ENCODE measurements at places on chromosomes 5 and 9.

GRCh38 chr5:172556262-172556661, 84.8 kb upstream of the NEURL1B start:
- DNase-seq = no peak

DNA sequence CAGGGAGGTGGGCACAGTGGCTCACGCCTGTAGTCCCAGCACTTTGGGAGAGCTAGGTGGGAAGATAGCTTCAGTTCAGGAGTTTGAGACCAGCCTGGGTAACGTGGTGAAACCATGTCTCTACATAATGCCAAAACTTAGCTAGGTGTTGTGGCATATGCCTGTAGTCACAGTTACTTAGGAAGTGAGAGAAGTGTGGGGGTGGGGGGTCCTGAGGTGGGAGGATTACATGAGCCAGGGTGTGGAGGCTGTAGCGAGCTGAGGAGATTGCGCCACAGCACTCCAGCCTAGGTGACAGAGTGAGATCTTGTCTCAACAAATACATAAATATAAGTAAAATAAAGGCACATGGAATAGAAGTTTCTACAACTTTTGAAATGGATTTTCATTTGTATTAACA, 23.1 kb downstream of the VCAN start:
- DNase-seq = no peak

DNA sequence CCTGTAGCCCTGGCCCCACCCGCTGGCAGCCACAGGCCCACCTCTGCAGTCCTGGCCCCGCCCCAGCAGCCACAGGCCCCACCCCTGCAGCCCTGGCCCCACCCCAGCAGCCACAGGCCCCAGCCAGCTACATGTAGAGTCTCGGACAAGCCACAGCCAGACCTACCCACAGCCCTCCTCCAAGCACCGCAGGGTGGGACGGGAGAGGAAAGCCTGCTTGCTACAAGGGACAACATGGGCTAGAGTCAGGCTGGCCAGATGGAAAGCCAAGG, 49.5 kb upstream of the SARDH start:
- DNase-seq = no peak

DNA sequence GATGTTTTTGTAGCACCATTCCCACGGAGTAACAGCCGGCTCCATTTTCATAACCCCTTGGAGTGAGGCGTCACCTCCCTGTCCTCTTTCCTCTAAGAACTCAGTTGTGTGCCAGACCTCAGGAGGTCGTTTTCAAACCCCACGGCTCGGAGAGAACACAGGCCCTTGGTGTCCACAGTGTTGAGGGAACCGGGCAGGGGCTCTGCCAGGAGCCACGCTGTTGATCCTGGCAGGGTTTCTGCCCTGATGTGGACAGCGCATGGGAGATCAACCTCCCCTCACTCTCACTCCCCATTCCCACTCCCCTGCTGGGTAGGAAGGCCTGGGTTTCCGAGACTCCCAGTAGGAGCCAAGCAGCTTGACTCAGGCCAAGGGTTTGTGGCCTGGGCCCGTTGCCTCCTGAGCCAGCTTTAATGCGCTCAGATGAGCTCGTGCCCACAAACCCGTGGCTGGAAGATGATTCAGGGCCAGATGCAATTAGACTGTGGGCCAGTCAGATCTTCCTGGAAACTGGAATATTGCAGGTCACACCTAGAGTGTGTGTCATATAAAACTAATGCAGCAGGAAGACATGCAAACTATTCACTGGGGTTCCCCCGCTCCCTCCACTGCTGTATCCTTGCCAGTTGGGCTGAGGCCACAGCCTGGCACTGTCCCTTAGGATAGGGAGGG, 133.4 kb downstream of the SLC12A2 start:
- DNase-seq = no peak

GRCh38 chr5:98217138-98217537, 556.3 kb upstream of the RGMB start:
- DNase-seq = no peak

- DNase-seq = no peak
These were observed 6.6 kb upstream of the UBQLN1 start for GRCh38 chr9:83714329-83714728.

- no peak for DNase-seq
These were observed 25.3 kb upstream of the TLR4 start for GRCh38 chr9:117678871-117679270.

- DNase-seq = no peak
These were observed 139.8 kb downstream of the GAS1 start for GRCh38 chr9:86807367-86807976.

DNA sequence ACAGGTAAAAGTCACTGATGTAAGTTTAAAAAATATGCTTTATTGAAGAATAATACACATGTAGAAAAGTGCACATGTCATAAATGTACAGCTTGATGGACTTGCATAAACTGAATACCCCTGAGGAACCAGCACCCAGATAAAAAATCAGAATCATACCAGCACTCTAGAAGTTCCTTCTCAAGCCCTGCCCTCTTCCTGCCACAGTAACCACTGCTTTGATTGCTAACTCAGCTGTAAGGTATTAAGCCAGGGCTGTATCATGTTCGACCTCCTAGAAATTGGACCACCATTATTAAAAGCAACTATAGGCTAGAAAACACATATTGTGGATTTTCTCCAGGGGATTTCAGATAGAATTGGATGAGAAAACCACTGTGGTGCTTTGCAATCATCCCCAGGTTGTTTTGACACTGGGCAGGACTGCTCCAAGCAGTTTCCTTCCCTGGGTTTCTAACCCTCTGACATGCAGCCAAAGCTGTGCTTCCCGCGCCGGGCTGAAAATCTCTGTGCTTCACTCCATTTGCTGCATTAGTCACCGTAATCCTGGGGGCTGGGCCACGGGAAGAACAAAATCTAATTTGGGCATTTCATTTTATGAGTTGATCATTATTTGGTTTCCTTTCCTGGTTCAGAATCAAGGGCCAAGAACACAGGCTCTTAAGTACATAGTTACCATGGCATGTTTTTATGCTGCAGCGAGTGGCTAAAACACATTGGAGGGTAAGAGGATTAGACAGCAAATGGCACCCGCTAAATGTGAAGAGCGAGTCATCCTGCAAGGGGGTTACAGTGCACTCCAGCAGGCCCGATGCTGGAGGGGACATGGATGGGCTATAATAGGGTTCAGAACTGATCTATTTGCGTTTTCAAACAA, 139.4 kb upstream of the IL12B start:
- no peak for DNase-seq

DNA sequence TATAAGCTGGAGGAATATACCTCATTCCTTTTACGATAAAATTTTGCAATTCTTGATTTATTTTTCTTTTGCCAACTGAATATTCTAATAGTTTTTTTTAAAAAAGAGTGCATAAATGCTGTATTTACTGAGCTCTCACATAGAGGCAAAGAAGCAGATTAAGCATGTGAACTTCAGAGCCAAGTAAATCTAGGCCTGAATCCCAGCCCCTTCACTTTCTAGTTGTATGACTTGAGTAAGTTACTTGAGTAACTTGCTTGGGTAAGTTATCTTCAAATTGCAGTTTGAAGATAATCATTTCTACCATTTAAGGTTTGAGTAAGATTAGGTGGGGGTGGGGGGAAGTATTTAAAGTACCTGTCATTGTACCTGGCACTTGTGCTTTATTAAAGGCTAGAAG, 21.8 kb downstream of the LURAP1L start:
- DNase-seq = no peak

- DNase-seq = no peak
These were observed 77.3 kb upstream of the SREK1 start for GRCh38 chr5:66066826-66067225.

- DNase-seq = no peak
These were observed 467 bp upstream of the PHF19 start for GRCh38 chr9:120877276-120878034.
